Hypothalamus (tissue), 51 donors: ENCODE measurements at places on chromosomes 6 and 20.

DNA sequence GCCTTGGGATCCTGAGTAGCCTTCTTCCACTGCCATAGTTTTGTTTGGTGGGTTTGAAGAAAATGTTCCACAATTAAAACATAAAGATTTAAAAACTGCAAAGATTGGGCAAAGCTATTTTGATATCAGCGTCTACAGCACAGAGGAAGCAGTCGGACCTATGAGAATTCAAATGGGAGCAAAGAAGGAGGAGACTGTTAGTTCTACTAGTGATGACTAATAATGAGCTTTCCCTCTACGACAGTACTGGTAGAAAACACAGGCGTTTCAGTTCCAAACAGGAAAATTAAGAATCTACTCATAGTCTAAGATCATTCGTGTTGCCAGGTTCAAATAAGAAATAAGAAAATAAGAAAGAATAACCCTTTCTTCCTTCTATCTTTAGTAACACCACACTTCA lies 121.2 kb downstream of the INSM1 start:
- no peak for DNase-seq

GRCh38 chr6:34523441-34524206 lies 32.5 kb downstream of the SPDEF start:
- DNase-seq = no peak

- DNase-seq = no peak
Measured at GRCh38 chr6:45844986-45845385, 170.7 kb downstream of the CLIC5 start.

- DNase-seq = no peak
Measured at GRCh38 chr20:15191082-15191723, 853.8 kb upstream of the FLRT3 start.

DNA sequence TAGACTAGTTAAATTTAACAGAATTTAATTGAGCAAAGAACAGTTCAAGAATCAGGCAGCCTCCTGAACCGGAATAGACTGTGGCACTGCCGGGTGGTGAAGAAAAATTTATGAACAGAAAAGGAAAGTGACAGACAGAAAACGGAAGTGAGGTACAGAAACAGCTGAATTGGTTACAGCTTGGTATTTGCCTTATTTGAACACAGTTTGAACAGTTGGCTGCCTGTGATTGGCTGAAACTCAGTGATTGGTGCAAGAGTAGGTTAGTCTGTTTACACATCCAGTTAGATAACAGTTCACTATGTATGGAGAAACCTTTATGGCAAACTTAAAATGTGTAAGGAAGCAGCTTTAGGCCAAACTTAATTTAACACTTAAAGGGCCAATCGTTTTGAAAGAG lies 116.0 kb upstream of the CITED2 start:
- no peak for DNase-seq

GRCh38 chr6:3227363-3228045 lies at the start of gene TUBB2B:
Gene TUBB2B, minus strand, starts transcription at chr6:3227653. Its CDS starts 110 bp downstream, at chr6:3227543.
- peak; percentile 85 for DNase-seq

GRCh38 chr6:100846276-100846675 lies 34.9 kb downstream of the ASCC3 start:
- DNase-seq = no peak
